ENCODE measurements at places on chromosomes 16 and 17.

DNA sequence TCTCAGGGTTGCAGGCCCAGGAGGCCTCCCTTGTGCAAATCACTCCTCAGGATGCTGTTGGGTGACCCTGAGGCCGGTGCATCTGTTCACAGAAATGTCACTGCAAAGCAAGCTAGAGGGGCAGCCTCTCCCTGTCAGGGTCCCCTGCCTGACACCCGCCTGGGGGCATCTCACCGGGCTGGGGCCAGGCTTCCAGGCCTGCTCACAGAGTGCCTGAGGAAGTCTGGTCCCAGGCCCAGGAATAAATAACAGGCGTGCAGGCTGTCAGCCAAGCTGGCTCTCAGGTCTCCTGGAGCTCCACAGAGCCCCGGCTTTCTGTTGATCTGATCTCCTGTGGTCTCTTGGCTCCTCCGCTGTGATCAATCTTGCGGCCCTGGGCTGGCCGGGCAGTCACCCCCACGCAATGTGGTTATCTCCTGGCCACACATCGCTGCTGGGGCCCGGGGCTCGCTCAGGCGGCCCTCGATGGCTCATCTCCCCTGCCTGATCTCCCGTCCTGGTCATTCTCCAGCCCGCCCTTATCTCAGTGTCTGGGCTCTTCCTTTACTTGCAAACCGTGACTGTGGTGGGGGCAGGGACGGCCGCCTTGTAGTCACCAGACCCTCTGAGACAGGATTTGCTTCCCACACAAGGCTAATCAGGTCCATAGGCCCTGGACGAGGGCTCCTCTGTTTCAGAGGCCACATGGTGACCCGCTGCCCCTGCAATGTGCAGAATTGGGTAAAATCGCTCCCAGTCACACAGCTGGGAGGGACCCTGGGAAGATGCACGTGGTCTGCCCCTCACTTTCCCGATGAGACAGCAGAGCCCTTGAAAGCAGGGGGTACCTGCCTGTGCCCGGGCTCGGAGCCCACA is 231.2 kb upstream of the GSE1 start:
- no peak for DNase-seq

- DNase-seq: no peak
Observed at GRCh38 chr16:81445966-81446906, 1.6 kb downstream of the CMIP start.

DNA sequence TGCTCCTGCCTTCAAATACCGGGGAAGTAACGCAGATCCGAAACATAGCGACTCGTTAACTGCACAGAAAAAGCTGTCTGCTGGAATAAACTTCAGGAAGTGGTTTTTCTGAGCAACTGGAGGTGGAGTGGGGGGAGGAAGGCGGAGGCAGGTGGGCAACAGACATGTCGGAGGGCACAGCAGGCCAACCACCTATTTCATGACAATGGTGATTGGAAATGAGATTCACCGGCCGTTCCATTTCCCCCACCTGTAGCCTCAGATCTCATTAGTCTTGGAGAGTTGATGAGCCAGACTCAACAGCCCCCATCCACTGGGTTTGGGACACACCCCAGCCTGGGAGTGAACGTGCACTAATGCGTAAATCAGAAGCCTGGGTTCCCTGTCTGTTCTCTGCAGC is 7.7 kb upstream of the PECAM1 start:
- no peak for DNase-seq

DNA sequence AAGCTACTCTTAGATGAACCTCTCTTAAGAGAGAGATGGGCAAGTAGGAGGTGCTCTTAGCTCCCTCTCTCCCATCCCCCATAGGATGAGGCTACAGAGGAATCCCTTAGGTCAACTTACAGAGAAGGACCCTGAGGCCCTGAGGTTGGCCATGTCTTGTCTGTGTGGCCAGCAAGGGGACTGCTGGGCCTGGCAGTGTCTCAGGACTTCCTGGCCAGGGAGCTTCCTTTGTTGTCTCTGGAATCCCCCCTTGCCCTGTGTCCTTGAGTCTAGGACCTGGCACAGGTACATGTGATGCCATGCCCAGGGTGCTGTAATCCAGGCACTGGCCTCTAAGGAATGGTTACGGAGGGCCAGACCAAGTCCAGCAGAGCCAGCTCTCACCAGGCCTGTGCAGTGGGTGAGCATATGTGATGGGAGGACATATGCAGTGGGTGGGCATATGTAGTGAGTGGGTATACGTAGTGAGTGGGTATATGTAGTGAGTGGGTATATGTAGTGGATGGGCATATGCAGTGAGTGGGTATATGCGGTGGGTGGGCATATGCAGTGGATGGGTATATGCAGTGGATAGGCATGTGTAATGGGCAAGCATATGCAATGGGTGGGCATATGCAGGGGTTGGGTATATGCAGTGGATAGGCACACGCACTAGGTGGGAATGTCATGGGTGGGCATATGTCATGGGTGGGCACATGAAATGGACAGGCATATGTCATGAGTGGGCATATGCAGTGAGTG is 20.3 kb upstream of the PECAM1 start:
- no peak for DNase-seq

GRCh38 chr17:46813920-46814319 is 4.6 kb downstream of the WNT3 start:
- no peak for DNase-seq

- DNase-seq: no peak
Observed at GRCh38 chr16:17313793-17314547, 156.8 kb downstream of the XYLT1 start.

DNA sequence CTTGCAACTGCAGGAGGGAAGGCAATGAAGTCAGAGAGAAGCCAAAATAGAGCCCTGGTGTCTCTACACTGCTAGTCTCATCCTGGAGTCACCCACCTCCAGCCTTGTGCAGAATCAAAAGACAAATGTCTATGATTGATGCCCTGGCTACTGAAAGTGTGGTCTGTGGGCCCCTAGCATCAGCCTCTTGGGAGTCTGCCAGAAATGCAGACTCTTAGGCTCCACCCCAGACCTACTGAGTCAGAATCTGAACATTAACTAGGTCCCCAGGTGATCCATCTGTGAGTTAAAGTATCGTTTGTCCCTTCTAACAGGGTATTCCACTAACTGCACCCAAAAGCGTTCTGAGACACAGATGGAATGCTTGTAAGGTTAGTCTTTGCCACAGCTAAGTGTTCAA is 21.2 kb downstream of the EARS2 start:
- no peak for DNase-seq

DNA sequence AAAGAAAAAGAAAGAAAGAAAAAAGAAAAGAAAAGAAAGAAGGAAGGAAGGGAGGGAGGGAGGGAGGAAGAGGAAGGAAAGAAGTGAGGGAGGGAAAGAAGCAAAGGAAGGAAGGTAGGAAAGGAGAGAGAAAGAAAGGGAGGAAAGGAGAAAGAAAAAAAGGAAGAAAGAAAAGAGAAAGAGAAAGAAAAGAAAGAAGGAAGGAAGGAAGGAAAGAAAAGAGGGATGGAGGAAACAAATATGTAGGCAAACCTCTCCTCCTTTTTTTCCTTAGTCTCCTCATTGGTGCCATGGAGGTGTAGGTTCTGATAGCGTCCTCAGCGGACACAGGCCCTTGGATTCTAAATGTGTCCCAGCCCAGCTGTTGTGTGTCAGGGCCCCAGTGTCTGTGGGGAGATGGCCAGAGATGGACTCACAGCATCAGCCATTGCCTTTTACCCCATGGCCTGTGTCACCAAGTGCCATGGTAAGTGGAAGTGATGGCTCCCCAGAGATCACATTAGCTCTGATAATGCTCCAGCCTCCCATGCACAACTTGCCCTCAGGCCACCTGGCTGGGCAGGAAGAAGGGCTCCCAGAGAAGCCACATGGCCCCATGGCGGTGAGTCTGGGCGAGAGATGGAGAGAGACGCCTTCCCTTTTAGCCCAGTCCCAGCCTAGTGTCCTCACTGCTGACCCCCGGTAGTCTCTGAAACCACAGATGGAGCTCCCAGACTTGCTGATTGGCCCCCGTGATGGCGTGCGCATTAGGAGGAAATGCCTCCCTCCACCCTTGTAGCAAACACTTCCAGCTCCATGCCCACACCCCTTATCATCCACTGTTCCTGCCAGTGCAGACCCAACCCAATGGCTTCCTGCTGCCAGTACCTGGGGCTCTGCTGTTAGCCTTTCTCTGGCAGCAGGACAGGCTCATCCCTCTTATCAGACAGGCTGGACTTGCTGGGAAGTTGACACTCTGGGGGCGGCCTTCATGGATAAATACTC is 3.7 kb upstream of the SLC6A2 start:
- DNase-seq: no peak
